ENCODE measurements at places on chromosomes 1 and 21. TPM values are rescaled to one million over a fixed set of nuclear protein-coding genes. Genes with fewer than 3 reads are reported as not detected.

Gene ADAM30
- not detected for total RNA-seq

Gene ANKRD13C
- total RNA-seq = 8.1 TPM

Gene PTPN14
- total RNA-seq = 13.0 TPM

Gene FAM72D
- 6.9 TPM for total RNA-seq

Gene AZIN2
- total RNA-seq = 0.35 TPM

Gene DHCR24
- 49.9 TPM for total RNA-seq

Gene SERPINC1
- not detected for total RNA-seq

Gene METTL18
- 8.7 TPM for total RNA-seq

Gene CDA
- total RNA-seq = 35.1 TPM

Gene PTPN7
- total RNA-seq = not detected

Gene PROK1
- not detected for total RNA-seq

Gene PTPRC
- not detected for total RNA-seq

Gene PKLR
- not detected for total RNA-seq

Gene CD160
- not detected for total RNA-seq

Gene DMRTA2
- total RNA-seq = 0.22 TPM

Gene AMY2A
- total RNA-seq = not detected

Gene OR2W3
- not detected for total RNA-seq

Gene AMY1A
- not detected for total RNA-seq

Gene TNNT2
- total RNA-seq = not detected

Gene KLF17
- total RNA-seq = 0.27 TPM

Gene MPL
- not detected for total RNA-seq

Gene CD101
- total RNA-seq = 0.45 TPM

Gene CD247
- 0.42 TPM for total RNA-seq

Gene GSTM4
- total RNA-seq = 11.2 TPM

Gene DMAP1
- 21.9 TPM for total RNA-seq

Gene KRTAP12-2
- not detected for total RNA-seq

Gene LHX4
- total RNA-seq = 0.32 TPM

Gene SMCP
- not detected for total RNA-seq

Gene PADI3
- 1.4 TPM for total RNA-seq

Gene BATF3
- 31.6 TPM for total RNA-seq

Gene PTPRU
- 7.9 TPM for total RNA-seq

Gene E2F2
- total RNA-seq = 3.3 TPM

Gene DDX59
- total RNA-seq = 13.7 TPM

Gene MSH4
- total RNA-seq = not detected

Gene CD34
- total RNA-seq = not detected

Gene ST7L
- 14.5 TPM for total RNA-seq

Gene SPRR1B
- total RNA-seq = not detected

Gene AXDND1
- total RNA-seq = 0.55 TPM

Gene ADGRL4
- total RNA-seq = not detected

Gene PAQR6
- total RNA-seq = 3.4 TPM

Gene AMPD1
- not detected for total RNA-seq

Gene CFAP107
- total RNA-seq = not detected

Gene FAM177B
- not detected for total RNA-seq

Gene GFI1
- 0.26 TPM for total RNA-seq

Gene FCRL5
- not detected for total RNA-seq

Gene FCRLB
- total RNA-seq = 2.0 TPM
